HS-5 (cell line): ENCODE measurements at places on chromosomes 5 and 9.
A peak's percentile ranks its signal among the peaks of the same experiment; 100 is the strongest.

GRCh38 chr5:174610968-174611367 lies 113.4 kb upstream of the MSX2 start:
- DNase-seq, result no peak

DNA sequence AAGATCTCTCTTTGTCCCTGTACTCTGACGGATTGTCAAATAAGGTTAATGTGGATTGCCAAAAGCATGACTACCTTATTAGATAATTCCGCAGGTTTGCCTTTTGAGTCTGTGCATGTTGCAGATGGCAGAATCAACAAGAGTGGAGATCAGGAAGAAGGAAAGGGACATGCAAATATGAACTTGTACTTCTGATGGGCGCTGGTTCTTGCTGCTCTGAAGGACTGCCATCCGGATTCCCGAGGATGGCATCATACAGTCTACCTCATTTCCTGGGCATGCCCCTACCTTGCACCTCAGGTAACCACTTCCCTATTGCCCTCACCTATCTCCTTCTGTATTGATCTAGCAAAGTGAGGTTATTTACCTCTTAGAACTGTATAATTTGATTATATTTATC lies 504.2 kb downstream of the ACTL7B start:
- DNase-seq, result no peak

GRCh38 chr5:34735491-34736426 lies 79.6 kb downstream of the RAI14 start:
- DNase-seq, result no peak

- DNase-seq, result no peak
Measured at GRCh38 chr5:29853711-29854220, 1339.7 kb upstream of the CDH6 start.

DNA sequence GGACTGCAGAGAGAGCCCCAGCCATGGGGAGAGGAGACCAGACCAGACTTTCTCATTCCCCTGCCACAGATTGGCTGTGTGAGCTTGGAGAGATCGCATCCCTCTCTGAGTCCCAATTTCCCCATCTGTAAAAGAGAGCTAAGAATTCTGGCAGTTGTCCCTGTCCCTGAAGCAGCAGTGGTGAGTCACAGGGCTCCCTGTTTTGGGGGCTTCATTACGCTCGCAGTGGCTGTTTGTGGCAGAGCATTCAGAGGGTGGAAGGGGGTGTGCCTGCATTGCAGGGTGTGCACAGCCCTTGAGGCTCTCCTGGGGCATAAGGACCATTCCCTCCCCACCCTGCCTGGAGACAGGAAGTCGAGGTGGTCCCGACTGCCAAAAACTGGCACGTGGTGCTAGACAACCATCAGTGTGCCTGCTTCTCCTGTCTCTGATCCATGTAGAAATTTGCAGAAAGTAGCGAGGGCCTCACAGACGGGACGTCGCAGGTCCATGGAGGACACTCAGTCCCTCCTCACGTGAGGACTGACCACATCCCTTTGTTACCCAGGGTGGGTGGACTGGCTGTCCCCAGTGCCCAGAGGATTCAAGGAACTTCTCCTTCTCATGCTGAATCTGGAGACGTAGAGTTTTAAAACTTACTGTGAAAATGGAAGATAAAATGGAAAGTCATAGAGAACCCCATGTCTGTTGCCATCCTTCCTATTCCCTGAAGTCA lies 35.3 kb downstream of the HRH2 start:
- no peak for DNase-seq

- DNase-seq, result no peak
Measured at GRCh38 chr9:130665431-130666392, 1.3 kb downstream of the PRDM12 start.

GRCh38 chr9:36729906-36730305 lies 157.2 kb downstream of the MELK start:
- no peak for DNase-seq

DNA sequence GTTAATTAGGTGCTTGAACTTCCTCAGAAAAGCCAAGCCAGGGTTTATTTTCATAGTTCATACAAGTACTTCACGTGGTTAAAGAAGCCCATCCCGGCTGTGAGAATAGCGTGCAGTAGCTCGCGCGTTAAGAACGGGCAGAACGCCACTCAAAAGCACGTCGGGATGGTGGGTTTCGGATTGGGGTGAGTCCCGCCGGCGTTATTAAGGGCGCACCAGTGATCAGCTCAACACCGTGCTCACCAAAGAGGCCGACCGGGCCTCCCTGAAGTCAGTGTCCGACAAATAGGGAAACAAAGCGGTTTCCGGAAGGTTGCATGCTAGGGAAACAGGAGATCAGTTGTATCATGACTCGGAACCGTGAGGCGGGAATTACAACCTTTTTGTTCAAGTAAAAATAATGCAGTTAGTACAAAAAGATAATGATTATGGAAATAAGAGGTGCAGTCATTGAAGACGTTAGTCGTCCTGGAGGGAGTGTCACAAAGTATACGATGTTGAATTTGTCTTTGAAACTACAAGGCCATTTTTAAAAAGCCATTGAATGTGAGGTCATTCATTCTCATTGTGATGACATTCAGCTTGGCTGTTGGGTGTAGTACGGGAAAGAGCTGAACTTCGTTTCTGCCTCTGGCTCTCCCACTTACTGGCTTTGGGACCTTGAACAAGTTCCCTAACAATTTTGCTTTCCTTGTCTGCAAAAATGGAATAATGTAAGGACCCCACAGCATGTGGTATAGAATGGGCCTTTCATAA lies 992 bp downstream of the SETD9 start:
- peak; percentile 9 for DNase-seq

DNA sequence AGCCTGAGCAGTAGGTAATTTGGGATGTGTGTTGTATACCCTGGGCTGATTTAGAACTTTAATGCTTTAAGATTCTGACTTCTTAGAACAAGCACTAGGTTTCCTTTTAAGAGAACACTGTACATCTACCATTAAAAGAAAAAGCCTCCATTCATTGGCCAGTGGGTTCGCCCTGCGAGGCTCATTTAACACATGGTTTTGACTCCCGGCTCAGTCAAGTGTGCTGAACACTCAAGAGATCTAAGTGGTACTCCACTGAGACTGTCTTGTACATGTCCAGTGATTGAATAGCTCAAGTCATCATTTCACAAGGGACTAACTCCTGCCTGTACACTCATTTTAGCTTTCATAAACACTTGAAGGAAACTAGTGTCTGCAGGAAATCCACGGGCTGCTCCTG lies 3.9 kb downstream of the FUBP3 start:
- no peak for DNase-seq

DNA sequence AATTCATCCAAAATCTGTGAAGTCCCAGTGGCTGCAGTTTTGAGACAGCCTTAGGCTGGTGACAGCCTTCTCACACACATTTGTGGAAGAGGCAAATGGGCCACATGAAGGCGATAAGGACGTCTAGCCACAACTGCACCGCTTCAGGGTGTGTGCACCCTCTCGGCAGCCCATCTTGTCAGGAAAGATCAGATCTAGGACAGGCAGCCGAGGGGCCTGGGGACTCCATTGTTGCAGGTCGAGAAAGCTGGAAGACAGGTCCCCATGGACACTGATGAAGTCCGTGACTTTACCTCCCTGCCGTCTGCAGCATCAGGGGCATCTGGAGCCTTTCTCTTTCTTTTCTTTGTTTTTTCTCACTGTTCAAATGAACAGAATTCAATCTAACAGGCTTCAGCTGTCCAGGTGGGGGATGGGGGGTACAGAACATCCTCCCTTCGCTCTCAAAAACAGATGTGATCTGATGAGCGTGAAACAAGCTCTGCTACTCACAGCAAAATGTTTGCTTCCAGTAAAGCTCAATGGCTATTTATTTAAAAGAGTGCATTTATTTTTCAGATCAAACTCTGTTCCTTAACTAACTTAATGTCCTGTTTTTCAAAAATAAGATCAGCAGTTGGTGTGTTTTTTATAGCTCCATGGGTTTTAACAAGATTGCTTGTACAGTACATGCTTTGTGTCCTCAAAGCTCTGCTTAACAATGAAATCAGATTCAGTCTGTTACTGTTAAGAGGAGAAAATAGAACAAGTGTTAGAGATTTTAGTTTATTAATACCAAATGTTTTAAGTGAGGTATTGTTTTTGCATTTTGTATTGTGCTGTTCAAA lies 111.8 kb upstream of the OTULINL start:
- DNase-seq, result no peak

DNA sequence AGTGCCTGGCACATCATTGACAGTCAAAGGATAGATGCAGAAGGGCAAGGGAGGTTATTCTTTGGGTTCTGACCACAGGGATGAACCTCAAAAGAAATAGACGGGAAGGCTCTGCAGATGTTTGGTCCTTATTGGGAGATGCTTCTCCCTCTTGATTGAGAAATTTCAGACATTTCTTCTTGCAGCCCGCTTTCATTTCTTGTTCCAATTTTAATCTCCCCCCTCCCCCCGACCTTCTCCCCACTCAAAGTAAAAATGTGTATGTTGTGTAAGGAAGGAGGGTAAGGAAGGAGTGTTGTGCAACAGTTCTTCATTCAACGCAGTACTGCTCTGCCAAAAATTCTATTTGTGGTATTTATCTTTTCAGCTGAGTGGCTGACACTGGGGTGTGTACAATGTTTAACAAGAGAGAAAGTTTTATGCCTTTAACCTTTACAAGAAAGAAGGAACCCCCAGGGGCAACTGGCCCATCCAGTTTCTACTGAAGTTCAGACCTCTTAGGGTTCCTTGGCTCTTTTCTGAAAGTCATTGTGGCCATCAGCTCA lies 46.3 kb upstream of the TNFSF15 start:
- no peak for DNase-seq

- DNase-seq, result no peak
Measured at GRCh38 chr5:154010660-154011059, 28.1 kb downstream of the FAM114A2 start.

GRCh38 chr5:145925803-145926202 lies 10.6 kb upstream of the SH3RF2 start:
- DNase-seq, result no peak

DNA sequence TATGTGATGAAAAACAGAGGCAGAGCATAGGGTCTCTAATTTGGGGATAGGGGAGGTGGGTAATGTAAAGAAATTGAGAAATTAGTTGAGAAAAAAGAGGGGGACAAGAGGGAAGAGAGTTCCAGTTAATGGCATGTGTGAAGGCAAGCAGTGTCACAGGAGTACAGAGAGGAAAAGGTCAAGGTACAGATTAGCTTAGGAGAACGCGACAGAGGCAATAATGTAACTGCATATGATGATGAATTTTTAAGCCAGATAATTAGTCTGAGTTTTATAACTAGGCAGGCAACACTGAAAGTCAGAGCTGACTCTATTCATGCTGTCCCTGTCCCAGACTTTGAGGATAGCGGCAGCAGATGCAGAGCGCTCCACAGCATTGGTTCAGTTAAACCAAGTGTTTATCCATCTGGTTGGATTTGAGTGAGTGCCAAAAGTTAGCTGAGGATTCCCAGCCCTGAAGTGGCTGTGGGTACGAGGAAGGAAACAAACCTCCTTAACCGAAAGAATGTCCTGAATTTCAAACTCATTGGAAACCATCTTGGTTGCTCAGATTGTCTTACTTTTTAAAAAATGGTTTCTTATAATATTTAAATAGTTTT lies 315.2 kb downstream of the ARHGAP26 start:
- no peak for DNase-seq

GRCh38 chr5:644509-644908 lies 32.4 kb downstream of the CEP72 start:
- no peak for DNase-seq

GRCh38 chr9:87662808-87663528 lies 63.0 kb upstream of the CTSL start:
- peak; percentile 78 for DNase-seq

DNA sequence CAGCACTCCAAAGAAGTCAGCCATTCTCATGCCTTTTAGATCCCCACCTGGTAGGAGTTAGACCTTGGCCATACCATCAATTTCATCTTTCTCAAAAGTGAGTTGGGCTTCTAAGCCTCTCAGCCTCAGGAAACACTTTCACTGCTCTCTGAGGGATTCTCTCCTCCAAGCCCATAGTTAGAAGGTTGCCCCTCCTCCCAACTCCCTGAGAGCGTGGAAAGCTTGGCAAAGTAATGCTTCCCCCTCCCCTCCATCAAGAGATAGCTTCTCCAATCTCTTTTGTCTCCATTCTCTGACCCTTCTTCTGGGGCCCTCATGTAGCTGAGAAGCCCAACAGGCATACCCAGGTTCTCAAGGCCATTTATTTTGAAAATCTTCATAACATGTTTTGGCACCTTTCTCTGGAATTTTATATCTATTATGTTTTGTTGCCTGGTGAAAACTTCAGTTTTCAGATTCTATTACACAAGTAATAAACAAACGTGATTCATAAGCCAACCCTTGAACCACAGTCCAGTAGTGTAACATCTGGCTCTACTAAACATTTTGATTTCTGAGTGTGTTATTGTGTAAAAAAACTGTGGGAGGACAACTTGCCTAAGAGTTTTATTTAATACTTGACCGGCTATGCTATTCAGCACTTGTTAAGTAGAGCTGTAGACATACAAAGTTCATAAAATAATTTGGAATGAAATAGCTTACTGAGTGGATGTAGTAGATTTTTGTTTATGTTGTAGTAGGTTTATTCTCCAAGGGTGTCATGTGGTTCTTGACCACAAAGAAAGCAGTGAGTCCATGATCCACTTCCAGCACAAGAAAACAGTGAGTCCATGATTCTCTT lies 17.1 kb downstream of the LVRN start:
- DNase-seq, result peak; percentile 10

- DNase-seq, result no peak
Measured at GRCh38 chr9:134964271-134965055, 46.8 kb upstream of the FCN1 start.

- DNase-seq, result no peak
Measured at GRCh38 chr5:1824903-1825841, 24.0 kb downstream of the NDUFS6 start.

DNA sequence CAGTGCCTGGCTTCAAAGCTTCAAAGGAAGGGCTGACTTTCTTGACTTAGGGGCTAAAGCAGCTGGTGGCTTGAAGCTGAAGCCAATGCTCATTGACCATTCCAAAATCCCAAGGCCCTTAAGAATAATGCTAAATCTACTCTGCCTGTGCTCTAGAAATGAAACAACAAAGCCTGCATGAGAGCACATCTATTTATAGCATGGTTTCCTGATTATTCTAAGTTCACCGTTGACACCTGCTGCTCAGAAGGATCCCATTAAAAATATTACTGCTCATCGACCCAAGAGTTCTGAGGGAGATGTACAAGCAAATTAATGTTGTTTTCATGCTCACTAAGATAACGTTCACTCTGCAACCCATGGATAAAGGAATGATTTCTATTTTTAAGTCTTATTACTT lies 6.7 kb downstream of the TMEM174 start:
- DNase-seq, result no peak

- DNase-seq, result no peak
Measured at GRCh38 chr5:140570488-140570887, 5.9 kb downstream of the SLC35A4 start.

GRCh38 chr9:117516676-117517632 lies 102.1 kb upstream of the ASTN2 start:
- DNase-seq, result no peak

DNA sequence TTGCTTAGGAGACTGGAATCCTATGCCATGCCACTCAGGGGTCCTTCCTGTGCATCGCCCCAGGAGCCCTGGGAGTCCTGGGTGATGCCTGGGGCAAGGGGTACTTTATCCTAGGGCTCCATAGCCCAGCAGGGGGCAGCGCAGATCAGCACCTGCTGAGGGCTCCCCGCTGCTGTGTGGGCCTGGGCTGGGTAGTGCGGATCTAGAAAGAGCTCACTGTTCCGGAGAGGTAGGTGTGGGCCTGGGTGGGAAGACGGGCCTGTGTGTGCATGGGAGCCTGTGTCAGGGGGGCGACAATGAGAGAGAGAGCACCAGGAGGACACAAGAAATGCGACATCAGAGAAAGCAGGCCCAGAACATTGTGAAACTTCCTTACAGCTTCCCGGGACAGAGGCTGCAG lies 11.4 kb upstream of the DAB2IP start:
- DNase-seq, result no peak
